CD14-positive monocyte (primary cell): ENCODE measurements at places on chromosomes 1 and 21. TPM values are rescaled to one million over a fixed set of nuclear protein-coding genes. Genes with fewer than 3 reads are reported as not detected.

SLC6A9 gene
- not detected for polyA plus RNA-seq

DNA sequence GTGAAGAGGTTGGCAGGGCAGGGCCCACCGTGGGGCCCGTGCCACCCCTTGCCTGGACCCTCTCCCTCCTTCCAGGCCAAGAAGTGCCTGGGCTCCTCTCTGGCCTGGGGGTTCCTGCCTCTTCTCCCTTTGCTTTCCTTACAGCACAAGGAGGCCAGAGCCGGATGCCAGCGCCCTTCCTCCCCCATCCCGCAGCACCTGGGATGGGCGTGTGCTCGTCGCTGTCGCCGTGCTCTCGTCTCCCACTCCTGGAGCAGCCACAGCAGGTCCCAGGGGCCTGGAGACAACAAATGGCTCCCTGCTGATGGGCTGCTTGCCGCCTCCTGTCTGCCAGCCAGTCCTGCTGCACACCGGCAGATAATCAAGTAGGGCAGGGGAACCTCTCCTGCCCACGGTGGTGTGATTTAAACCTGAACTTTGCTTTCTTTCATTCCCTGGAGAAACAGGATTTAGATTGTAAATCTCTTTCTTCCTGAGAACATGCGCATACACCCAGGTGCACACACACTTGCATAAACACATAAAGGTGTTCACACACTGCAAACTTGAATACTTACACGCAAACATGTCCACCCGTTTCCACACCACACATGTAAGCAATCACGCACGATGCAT is 50.8 kb upstream of the POU3F1 start:
- H3K27ac ChIP-seq, result no peak overlapping the region
- H3K36me3 ChIP-seq, result no peaks in the 10 kb centered on the region
- peaks cover 17% of the 10 kb centered on the region for H3K27me3 ChIP-seq
- no peaks in the 10 kb centered on the region for H3K4me1 ChIP-seq
- no peak for DNase-seq

OR2L2 gene
- not detected for polyA plus RNA-seq

DNA sequence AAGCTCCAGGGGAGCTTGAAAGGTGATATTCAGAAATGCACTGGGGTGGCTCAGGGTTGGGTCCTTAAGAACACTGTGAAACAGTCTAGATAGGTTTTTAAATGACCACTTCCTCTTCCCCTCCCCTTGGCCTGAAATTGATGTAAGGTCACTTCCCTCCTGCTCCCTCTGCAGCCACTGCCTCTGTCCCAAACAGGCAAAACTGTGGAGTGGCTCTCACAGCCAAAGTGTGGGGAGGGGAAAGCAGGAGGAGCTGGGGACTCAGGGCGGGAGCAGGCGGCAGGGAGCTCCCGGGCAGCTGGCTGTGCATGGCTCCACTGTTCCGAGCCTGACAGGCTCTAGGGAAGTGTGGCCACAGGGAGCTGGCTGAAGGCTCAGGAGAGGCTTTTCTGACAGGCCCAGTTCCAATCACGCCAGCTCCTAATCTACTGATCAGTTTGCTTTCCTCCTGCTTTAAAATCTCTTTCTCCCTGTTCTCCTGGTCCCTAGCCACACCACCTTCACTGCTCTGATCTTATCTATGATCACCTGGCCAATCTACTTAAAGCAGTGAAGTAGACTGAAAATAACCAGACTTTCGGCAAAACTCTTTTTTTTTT is 5.1 kb upstream of the CSRP1 start:
- peak; percentile 67 for DNase-seq
- peaks cover 38% of the 10 kb centered on the region for H3K4me1 ChIP-seq
- H3K36me3 ChIP-seq, result no peaks in the 10 kb centered on the region
- H3K27ac ChIP-seq, result no peak overlapping the region
- no peaks in the 10 kb centered on the region for H3K27me3 ChIP-seq

DNA sequence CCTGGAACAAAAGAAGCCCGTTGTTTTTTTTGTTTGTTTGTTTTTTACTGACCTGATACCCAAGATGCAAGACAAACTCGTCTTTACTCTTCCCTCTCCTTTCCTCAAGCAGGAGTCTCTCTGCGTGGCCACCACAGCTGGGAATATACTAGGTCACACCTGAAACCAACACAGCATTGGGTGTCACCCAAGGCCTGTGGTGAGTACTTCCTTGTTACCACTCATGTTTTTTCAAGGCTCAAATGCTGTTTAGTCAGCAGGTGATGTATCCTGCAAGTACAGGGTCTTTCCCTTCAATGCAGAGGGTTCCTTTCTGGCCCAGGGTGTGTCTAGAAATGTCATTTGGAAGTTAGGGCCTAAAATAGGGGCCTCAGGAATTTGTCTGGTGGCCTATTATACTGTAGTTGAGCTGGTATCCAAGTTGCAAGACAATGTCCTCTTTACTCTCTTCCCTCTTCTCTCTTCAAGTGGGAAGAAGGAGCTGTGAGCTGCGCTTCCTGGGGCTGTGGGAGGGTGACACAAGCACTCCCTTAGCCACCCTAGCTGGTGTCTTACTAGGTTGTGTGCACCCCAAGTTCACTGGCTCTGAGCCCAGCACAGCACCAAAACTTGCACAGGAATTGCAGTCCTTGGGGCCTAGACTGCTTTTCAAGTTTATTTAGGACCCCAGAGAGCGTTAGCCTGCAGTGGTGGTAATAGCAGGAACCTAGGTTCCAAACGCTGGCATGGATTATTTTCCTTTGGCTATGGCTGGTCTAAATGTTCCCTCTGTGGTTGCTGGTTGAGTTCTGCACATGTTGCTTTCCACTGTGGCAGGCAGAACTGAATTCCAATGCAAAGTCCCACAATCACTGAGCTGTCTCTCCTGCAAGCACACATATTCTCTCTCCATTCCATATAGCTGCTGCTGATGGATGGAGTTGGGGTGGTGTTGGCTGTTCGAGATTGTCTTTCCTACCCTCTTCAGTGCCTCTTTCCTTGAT is 91.4 kb upstream of the LYPLAL1 start:
- no peaks in the 10 kb centered on the region for H3K27me3 ChIP-seq
- H3K27ac ChIP-seq, result no peak overlapping the region
- H3K36me3 ChIP-seq, result no peaks in the 10 kb centered on the region
- no peak overlapping the region for H3K4me3 ChIP-seq
- DNase-seq, result no peak

- H3K27ac ChIP-seq, result no peak overlapping the region
- no peak for DNase-seq
- no peaks in the 10 kb centered on the region for H3K36me3 ChIP-seq
Observed at GRCh38 chr1:158946785-158947184, 15.4 kb downstream of the PYHIN1 start.

DNA sequence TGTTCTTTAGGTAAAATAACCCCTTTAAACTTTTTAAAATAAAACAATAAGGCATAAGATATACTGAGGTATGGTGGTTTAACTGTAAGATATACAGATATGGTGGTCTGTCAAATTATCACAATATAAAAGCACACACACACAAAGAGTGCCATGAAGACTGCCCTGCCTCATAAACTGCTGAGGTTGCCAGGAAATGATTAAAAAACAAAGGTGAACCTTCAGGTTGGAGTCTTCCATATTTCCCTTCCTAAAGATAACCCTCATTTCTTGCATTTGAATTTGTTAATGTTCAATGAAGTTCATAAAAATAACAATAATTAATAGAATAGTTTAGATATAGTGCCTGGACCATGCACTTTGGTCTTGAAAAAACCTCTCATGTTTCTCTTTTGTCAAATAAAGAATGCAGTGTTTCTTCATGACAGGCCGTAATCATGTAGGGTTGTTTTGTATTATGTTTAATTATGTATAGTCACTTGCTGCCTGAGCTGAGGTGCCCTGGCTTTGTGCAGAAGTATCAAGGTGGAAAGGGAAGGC is 123.6 kb upstream of the B3GALT2 start:
- H3K27ac ChIP-seq, result no peak overlapping the region
- H3K27me3 ChIP-seq, result no peaks in the 10 kb centered on the region
- DNase-seq, result no peak
- no peaks in the 10 kb centered on the region for H3K4me1 ChIP-seq
- H3K36me3 ChIP-seq, result no peaks in the 10 kb centered on the region
- no peak overlapping the region for H3K4me3 ChIP-seq

GRCh38 chr21:31442339-31442738 is 98.3 kb upstream of the TIAM1 start:
- H3K27ac ChIP-seq, result peak overlapping the region; percentile 35
- H3K36me3 ChIP-seq, result no peaks in the 10 kb centered on the region
- no peak for DNase-seq
- peak overlapping the region; percentile 63 for H3K4me3 ChIP-seq
- H3K4me1 ChIP-seq, result peaks cover 52% of the 10 kb centered on the region

- H3K36me3 ChIP-seq, result no peaks in the 10 kb centered on the region
- no peaks in the 10 kb centered on the region for H3K27me3 ChIP-seq
- H3K4me1 ChIP-seq, result peaks cover 25% of the 10 kb centered on the region
Observed at GRCh38 chr1:159200769-159201168, 3.9 kb upstream of the ACKR1 start.

DNA sequence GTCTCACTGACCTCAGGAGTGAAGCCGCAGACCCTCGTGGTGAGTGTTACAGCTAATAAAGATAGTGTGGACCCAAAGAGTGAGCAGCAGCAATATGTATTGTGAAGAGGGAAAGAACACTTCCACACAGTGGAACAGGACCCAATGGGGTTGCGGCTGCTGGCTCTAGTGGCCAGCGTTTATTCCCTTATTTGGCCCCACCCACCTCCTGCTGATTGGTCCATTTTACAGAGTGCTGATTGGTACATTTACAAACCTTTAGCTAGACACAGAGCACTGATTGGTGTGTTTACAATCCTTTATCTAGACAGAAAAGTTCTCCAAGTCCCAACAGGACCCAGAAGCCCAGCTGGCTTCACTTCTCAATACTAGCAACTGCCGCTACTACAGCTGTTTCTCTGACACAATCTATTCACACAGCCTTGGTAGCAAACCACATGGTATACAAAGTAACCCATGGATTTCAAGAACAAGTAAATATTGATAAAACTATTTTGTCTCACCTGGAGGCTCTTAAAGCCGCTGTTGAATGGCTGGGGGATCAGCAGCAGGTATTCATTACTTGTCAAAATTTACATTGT is 25.3 kb upstream of the ITLN1 start:
- no peak overlapping the region for H3K27ac ChIP-seq
- DNase-seq, result no peak
- H3K4me1 ChIP-seq, result no peaks in the 10 kb centered on the region
- H3K27me3 ChIP-seq, result no peaks in the 10 kb centered on the region
- no peaks in the 10 kb centered on the region for H3K36me3 ChIP-seq

CRYAA gene
- polyA plus RNA-seq, result not detected

DNA sequence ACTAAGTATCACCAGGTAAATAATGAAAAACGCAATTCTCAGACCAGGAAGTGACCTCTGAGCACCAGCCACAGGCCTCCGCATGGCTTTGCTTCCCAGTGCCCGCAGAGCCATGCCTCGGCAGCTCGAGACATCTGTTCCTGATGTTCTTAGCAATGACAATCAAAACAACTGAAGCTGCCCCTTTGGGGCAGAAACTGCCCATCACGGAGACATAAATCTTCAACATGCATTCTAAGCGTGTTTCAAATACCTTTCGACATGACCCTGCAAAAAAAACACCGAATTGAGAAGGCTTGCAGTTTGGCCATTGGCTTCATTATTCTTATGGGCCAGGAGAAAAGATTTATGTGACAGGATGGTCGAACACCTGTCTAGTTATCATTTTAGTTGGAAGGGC is 5.8 kb upstream of the RAP1GAP start:
- H3K4me3 ChIP-seq, result no peak overlapping the region
- peaks cover 40% of the 10 kb centered on the region for H3K36me3 ChIP-seq
- H3K27ac ChIP-seq, result no peak overlapping the region
- peaks cover 9% of the 10 kb centered on the region for H3K4me1 ChIP-seq
- H3K27me3 ChIP-seq, result peaks cover 23% of the 10 kb centered on the region
- no peak for DNase-seq

TCHH gene
- not detected for polyA plus RNA-seq

DNA sequence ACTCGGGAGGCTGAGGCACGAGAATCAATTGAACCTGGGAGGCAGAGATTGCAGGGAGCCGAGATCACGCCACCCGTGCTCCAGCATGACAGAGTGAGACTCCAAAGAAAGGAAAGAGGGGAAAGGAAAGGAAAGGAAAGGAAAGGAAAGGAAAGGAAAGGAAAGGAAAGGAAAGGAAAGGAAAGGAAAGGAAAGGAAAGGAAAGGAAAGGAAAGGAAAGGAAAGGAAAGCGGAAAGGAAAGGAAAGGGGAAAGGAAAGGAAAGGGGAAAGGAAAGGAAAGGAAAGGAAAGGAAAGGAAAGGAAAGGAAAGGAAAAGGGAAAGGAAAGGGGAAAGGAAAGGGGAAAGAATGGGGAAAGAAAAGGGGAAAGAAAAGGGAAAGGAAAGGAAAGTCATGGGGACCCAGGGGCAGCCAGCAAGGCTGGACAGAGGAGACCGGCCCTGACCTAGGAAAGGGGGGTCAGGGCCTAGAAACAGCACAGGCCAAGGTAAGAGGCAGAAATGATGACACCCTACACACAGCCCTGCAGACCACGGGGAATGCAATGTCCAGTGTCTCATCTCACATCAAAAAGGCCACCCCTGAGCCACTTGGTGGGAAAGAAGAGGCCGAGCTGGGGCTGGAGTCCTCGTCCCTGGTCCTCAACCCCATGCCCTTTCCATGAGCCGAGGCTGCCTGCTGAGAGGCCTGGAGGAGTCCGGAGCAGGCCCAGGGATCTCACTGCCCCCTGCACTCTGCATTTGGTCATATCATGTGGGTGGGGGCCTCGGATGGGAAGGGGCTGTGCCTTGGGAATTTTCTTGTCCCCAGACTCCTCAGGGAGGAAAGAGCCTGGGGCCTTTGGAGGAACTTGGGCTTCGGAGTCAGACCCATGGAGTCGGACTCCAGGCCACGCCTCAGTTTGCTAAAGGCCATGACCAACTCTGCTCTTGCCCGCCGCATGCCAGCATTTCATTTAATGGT is 18.8 kb upstream of the LAPTM5 start:
- no peak for DNase-seq
- no peak overlapping the region for H3K27ac ChIP-seq
- H3K36me3 ChIP-seq, result no peaks in the 10 kb centered on the region
- peaks cover 21% of the 10 kb centered on the region for H3K4me1 ChIP-seq
- peaks cover 8% of the 10 kb centered on the region for H3K27me3 ChIP-seq

ATP1A2 gene
- polyA plus RNA-seq, result 0.03 TPM in 1 of 2 replicates, not detected in the other

DNA sequence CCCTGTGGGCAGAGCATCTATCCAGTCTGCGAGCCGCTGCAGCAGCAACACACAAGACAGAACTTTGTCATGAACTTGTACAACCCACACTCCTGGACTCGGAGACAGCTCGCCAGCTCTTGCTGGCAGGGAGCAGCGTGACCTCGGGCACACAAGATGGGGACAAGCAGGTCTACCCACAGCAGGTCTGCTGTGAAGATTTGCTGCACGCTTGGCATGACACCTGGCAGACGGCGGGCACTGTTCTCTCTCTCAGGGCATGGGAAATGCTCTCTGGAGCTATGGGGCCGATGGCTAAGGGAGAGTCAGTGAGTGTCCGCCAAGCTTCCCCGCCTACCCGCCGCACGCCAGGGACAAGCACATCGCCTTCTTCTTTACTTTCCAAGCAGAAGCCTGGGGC is 90.0 kb downstream of the STUM start:
- DNase-seq, result no peak
- no peak overlapping the region for H3K27ac ChIP-seq
- H3K4me3 ChIP-seq, result no peak overlapping the region
- peaks cover 65% of the 10 kb centered on the region for H3K36me3 ChIP-seq
- H3K27me3 ChIP-seq, result no peaks in the 10 kb centered on the region

GRCh38 chr1:226203240-226203639 is 16.7 kb upstream of the ACBD3 start:
- H3K27ac ChIP-seq, result no peak overlapping the region
- no peak overlapping the region for H3K4me3 ChIP-seq
- H3K4me1 ChIP-seq, result peaks cover 6% of the 10 kb centered on the region
- H3K27me3 ChIP-seq, result no peaks in the 10 kb centered on the region
- no peak for DNase-seq
